HFFc6 (cell line): ENCODE measurements at places on chromosomes 3 and 15. TPM values are rescaled to one million over a fixed set of nuclear protein-coding genes. Genes with fewer than 3 reads are reported as not detected.

- DNase-seq, result no peak
Measured at GRCh38 chr15:66773129-66773873, 71.3 kb downstream of the SMAD6 start.

DNA sequence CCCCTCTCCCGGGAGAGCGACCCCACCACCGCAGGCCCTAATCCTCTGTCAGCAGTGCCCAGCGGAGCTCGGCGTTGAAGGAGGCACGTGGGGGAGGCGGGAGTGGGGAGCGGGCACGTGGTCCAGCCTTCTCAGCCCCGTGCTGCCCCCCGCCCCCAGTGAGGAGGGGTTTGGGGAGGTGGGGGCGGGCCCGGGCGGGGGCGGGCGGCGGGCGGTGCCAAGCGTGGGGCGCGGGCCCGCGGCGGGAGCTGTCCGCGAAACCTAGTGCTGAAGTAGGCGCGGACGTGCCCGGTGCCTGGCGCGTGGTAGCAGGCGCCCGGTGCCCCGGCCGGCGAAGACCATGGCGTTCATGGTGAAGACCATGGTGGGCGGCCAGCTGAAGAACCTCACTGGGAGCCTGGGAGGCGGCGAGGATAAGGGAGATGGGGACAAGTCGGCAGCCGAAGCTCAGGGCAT is at the start of gene CPLX3:
CPLX3 (plus strand) TSS at position 264 of the 456 bp plus-strand sequence; CDS start at position 341, 77 bp downstream.
- DNase-seq, result no peak

Gene MOBP
- not detected in 3 replicates for total RNA-seq

GRCh38 chr15:35546511-35547381 is 781 bp upstream of the DPH6 start:
- no peak for DNase-seq

Gene TNIK
- total RNA-seq, result 10.6 to 15.6 TPM (median 15.1 TPM) in 3 replicates

DNA sequence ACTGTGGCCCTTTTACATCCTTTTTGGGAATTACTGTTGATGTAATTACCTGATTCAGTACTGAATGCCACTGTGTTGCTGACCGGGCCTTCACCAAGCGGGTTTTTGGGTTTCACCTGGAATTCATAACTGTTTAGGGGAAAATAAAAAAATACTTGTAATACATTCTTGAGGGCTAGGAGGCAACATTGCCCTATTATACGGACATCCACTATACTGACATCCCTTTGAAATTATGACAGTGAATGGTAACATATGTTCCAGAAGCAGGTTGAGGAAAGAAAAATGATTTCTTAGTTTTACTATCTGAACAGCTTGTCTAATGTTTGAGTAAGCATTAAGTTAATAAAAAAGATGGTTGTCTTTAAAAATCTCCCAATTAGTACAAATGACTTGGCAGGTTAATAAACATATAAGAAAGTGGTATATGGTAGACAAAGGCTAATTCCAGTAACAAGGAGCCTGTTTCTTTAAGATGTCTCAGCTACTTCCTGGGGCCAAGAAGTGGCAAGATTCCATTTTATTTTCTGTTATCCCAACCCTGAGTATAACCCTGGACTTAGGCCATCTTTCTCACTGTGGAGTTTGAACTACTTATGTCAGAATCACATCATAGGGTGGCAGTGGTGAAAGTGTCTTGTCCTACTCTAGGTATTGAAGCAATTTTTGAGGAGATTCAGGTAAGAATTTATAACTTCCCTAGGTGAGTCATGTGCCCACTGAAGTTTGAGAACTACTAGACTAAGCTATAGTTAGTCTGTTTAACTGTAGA is 45.5 kb downstream of the TFG start:
- no peak for DNase-seq

DNA sequence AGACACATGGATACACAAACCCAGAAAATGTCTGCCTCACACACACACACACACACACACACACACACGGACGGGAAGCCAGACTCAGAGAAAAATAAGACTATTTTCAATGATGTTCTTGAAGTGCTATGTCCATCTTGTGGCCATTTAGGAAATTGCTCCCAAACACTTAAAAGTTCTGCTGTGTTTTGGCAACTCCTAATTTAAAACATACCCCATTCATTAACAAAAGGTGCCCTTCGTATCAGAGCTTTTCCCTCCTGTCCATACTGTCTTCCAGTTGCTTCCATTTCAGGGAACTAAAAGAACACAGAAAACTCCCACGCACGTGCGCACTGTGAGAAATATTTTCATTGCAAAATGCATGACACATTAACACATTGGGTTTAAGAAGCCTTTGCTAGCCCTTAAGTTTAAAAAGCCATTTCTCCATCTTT is 44.6 kb downstream of the SLC12A1 start:
- peak; percentile 74 for DNase-seq

- DNase-seq, result peak; percentile 62
Measured at GRCh38 chr3:30357897-30358296, 248.5 kb upstream of the TGFBR2 start.

GRCh38 chr15:37071134-37071533 is 29.2 kb downstream of the MEIS2 start:
- no peak for DNase-seq

DNA sequence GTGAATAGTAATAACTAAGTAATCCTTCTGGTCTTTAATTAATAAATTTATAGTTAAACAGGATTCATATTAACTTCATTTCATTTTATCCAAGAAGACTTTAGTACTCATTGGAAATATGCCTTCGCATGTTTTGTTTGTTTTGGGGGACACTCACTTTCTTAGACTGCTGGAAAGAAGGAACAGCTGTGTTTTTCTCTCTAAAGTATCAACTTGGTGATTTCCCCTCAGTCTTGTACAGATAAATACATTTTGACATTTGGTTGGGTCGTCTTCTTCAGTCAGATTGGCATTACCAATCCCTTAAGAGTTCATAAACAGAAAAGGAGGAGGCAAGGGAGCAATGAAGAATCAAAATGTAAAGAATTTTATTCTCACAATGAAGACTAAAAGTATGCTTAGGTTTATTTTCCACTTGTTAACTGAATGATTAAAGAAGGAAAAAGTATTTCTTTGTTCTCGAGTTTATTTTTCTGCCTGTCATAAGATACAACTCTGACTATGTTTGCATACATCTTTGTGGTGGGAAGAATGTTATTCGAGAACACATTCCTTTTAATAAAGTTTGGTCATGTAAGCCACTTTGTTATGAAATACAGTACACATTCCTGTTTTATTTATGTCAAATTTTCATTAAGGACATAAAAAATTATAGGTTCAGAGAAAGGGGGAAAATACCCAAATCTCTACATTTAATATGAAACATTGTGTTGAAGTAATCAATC is 140.2 kb downstream of the GMNC start:
- DNase-seq, result no peak

Gene DNAH1
- 1.4 to 2.3 TPM (median 1.6 TPM) in 3 replicates for total RNA-seq

DNA sequence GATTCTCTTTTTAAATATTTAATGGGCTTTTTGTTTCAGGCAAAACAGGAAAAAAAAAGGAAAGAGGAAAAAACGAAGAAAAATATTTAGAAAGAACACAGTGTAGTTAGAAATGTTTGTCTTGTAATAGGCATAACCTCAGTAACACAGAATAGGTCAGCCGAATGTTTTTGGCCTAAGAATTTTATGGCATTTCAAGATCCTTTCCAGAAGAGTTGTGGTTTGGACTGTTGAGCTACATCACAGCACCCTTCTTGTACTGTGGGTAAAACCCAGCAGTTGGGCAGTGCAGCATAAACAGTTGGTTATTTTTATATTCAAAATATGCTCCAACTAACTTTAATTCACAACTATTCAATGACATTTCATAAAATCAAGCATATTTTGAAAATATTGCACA is 474.4 kb upstream of the AGTR1 start:
- DNase-seq, result no peak

Gene GOLGA8M
- 0.39 TPM in 1 of 2 replicates, not detected in the other for total RNA-seq

DNA sequence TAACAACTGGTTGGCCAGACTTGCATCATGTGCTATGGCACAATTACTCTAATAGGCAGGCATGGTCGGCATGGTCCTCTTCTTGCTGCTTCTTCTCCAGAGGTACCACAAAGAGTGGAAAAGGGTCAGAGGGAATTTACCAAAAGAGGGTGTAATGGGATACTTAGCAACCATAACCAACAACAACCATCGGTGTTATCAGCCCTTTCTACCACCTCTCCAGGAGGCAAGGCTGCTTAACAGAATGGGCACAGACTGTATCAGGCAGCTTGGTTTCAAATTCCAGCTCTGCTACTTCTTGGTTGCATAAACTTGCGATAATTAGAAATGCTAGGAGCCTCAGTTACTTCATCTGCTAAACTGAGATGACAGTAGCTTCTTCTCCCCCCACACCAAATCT is 284.6 kb upstream of the CRBN start:
- DNase-seq, result no peak

DNA sequence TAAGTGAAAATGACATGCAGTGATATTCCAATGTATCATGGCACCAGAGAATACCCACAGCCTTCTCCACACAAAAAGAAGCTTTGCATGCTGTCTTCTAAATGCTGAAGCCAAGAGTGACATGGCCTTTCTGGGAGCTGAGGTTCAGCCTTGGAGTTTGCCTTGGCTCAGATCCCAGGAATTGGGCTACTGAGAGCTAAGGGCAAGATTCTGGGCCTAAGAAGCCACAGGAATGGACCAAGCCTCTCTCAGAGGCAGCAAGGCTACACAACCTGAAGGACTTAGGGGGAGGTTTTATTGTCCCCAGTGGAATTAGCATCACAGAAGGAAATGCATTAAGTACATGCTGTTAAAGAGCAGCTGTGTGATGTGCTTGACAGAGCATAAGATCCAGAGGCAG is 1078.5 kb downstream of the TUSC7 start:
- DNase-seq, result peak; percentile 34

DNA sequence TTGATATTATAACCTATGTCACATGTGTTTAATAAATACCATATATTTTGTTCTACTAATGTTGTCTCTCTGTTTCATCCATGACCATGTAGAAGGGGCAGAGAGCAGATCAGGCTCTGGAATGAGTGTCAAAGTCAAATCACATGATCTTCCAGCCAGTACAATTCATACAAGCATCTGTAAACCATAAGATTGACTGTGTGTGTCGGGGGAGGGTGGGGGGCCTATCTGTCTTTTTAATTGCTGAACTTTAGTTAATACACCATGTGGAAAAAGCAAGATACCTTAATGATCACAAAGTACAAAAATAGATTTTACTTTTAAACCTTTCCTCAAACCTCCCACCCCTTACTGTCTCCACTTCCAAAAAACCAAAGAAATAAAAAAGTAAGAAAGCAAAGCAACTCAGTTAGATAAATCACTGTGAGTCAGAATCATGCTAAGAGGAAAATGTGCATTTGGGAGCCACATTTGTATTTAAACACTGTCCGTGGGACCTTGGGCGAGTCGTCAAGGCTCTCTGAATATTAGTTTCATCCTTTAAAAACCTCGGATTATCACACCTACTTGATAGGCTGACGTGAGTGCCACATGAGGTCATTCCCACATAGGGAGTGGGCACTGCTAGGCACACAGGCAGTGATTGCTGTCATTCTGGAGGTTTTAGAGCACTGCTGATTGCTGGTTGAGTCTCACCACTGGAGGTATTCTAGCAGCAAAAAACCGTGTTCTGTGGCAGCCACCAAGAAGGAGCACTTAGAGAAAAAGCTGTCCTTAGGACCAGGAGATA is 21.0 kb upstream of the POLR2M start:
- no peak for DNase-seq

Gene GNB4
- 40.8 to 46.3 TPM (median 43.2 TPM) in 3 replicates for total RNA-seq

Gene ZNF660
- 0.05 TPM in 1 of 3 replicates, not detected in the others for total RNA-seq

Gene DPPA2
- total RNA-seq, result not detected in 3 replicates

DNA sequence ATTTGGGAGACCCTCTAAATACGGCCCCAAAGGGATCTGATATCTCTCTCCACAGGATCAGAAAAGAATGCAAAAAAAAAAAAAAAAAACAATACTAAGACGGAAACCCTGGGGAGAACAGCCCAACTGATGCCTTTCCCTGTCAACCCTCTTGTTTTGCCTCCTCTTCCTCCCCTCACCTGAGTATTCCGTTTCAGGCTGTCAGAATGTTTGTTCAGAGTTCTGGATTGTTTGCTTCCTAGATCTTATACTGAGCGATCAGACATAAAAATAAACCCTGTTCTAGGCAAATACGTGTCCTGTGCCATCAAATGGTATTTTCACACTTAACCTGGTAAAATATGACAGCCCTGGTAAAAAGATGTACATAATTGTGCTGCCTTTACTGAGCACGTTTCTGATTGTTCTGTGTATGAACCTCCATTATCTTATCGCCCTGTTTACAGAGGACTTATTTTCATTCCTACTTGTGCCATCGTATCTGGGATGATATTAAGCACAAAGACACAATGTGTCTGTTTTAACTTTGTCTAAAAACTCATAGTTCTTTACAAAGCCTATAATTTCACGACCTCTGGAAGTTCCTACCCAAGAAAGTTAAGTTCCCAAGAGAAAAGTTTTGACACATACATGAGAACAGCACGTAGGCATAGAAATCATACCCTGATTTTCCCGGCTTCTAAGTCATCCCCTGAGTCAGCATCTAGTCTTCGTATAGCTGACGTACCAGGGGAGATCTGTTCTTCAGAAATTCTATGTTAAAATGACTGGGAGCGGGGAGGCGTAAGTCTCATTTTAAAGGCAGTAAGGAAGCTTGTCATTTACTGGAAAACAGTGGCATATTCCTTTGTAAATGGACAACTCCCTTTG is 856 bp downstream of the ZBTB38 start:
- DNase-seq, result no peak

Gene GATM
- total RNA-seq, result 0.14 to 0.27 TPM in 2 of 3 replicates, not detected in the other

Gene TRNT1
- total RNA-seq, result 13.2 and 18.8 TPM in 2 replicates

Gene SI
- total RNA-seq, result not detected in 3 replicates

GRCh38 chr3:98733812-98734281 is 29.3 kb upstream of the ST3GAL6 start:
- no peak for DNase-seq

- DNase-seq, result peak; percentile 53
Measured at GRCh38 chr3:73605412-73605811, 19.3 kb downstream of the PDZRN3 start.

- no peak for DNase-seq
Measured at GRCh38 chr15:90072978-90073640, 29.2 kb downstream of the IDH2 start.

Gene INKA1
- total RNA-seq, result 3.0 to 4.3 TPM (median 3.8 TPM) in 3 replicates

DNA sequence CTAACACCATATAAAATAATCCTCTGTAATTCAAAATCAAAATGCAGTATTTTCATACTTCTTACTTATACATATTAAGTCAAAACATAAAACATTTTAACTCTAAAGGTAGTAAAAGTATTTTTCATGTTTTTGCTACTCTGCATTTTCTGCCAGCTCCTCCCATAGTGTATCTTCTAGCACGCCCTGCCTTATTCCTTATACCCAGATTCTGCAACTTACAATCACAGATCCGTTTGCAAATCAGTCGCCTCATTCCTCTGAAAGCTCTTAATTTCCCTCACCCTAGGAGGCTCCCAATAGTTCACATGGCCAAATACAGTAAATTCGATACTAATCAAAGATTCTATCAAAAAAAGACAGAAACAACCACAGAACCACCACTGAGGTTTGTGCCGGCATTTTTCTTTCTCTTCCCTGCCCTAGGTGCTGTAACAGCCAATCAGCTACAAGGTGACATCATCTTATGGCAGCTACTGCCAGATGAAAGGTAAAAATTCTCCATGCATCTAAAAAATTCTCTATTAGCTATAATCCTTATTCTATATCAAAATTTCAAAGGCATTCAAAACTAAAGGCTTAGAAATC is 72.9 kb downstream of the CLASP2 start:
- DNase-seq, result no peak

- DNase-seq, result peak; percentile 35
Measured at GRCh38 chr3:133662278-133662651, 524 bp upstream of the TOPBP1 start.

- no peak for DNase-seq
Measured at GRCh38 chr3:24523215-24523614, 28.6 kb upstream of the THRB start.
